Activated naive CD4-positive, alpha-beta T cell (primary cell): ENCODE measurements at places on chromosomes 2 and 18.

DNA sequence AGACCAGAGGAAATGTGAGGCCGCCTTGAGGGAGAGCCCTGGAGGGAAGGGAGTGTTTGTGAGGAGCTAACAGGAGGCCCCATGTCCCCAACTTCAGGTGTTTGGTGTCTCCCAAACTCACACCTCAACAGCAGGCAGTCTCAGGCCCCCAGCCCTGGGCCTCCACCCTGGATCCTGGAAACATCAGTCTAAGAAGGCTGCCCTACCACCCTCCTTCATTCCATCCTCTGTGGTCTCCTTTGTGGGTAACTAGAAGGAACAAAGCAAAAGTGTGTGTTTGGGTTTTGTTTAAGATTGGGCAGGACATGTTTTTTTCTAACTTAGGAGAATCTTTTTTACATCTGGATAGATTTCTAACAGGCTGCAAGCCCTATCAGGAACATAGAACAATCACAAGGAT is 404.3 kb downstream of the BCL11A start:
- no peak for DNase-seq

DNA sequence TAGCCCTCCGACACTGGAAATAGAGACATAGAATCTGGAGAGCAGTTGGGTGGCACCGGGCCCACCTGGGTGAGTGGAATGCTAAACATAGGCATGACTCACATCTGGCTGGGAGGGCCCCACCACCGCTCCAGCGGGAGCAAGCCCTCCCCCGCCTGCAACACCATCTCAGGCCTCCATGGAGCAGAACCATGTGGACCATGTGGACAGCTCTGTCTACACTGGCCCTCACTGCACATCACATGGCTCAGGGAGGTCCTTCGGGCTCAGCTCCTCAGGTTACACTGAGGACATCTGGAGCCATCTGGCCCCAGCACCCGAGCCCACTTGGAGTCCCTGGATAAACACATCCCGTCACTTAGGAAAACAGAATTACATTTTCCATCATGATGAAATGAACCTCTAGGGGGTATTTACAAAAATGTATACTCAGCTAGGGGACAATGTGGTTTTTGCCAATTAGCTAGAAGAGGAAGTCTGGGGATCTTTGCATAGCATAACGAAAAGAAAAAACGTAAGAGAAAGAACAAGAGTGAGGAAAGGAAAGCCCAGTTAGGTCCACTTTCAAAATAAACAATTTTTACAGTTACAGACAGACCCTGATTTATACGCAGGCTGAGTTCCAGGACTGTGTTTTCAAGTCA is 30.7 kb upstream of the MLPH start:
- no peak for DNase-seq

DNA sequence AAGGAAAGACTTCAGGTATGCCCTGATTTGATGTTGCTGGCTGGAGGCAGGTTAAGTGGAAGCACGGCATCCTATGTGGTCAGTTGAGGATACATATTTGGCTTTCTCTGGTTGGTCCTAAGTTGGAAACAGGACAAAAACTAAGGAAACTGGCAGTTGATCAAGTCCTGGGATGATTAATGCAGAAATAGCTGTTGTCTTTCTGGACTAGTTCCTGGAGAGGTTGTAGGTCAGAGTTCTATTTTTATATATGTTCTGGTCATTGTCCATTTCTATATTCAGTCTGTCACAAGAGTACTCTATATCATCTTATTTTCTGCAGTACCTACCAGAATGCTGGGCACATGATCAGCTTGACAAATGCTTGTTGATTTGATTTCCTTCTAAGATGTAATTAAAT is 4.0 kb upstream of the SLC35F5 start:
- DNase-seq = no peak

GRCh38 chr18:52897611-52898484 is 557.9 kb downstream of the DCC start:
- DNase-seq = no peak

DNA sequence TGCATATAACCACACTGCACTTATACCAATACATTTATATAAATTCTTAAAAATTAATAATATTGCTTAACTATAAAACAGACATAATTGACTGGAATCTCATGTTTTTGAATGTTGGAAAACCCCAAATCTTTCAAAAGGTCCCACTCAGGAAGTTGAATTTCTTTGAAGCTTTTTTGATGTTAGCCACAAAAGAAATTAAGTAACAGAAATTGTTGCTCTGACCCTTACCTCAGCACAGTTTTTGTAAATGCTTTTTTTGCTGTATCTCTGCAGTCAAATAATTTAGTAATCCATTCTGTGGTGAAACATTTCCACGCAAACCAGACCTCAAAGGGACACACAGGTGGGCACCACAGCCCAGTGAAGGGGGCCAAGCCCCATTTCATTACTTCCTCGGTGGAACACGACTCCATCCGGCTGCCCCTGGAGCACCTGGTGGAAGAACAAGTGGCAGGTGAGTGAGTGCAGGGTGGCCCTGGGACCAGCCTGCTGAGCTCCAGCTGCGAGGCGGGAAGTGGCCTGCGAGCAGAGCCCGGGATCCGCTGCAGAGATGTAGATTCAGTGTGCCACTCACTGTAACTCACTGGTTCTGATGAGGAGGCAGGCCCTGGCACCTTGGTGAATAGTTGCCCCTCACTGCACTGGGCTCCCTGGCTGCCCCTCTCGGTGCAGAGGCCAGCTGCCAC is 8.4 kb downstream of the SCLY start:
- DNase-seq = no peak

- DNase-seq = no peak
These were observed 27.9 kb upstream of the TTR start for GRCh38 chr18:31563778-31564177.

GRCh38 chr2:24635181-24635580 is 144.1 kb downstream of the NCOA1 start:
- DNase-seq = no peak

DNA sequence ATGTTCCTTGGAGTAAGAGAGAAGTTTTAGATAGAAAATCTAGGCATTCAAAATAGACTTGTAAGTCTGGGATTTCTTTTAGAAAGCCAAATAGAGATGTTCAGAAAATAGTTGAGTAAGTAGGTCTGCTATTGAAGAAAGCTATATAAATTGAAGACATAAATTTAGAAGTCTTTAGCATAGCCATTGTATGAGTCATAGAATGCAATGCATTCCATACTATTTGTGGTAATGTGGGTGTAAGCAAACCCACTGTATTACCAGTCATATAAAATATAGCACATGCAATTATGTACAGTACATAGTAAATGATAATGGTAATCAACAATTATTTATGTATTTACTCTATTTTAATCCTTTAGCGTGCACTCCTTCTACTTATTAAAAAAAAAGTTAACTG is 14.1 kb downstream of the MC4R start:
- DNase-seq = no peak

DNA sequence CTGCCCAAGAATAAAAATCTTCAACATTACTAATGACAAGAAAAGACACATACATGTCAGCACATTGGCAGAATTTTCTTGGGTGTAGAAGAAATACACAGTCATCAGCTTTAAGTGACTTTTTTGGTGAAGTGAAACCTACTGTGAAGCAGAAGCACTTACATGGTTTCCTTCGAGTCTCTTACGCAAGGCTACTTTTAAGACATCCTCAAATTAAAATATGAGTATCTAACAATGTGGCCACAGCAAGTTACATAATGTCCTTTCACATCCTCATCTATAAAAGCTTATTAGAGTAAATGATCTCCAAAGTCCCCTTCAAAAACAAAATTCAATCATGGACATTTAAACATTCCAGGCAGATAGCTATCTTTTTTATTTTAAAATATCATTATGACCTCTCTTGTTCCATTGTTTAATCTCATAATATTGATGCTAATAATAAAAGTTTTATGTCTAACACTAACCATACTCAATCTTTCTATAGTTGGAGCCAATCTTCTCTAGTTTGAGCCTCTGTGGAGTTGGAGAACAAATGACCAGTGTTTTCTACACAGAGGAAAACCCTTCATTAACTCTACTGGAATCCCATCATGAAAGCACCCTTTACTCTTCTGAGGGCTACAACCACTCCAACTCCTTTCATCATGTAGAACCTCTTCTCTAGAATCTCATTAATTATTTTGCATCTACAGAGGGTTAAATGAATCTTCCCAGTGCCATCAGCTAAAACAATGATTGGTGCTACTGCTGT is 182.2 kb upstream of the ZFP36L2 start:
- no peak for DNase-seq

GRCh38 chr2:176391148-176391419 is 121.8 kb downstream of the MTX2 start:
- no peak for DNase-seq

- DNase-seq = no peak
These were observed 646.9 kb upstream of the ACVR2A start for GRCh38 chr2:147197754-147198483.

DNA sequence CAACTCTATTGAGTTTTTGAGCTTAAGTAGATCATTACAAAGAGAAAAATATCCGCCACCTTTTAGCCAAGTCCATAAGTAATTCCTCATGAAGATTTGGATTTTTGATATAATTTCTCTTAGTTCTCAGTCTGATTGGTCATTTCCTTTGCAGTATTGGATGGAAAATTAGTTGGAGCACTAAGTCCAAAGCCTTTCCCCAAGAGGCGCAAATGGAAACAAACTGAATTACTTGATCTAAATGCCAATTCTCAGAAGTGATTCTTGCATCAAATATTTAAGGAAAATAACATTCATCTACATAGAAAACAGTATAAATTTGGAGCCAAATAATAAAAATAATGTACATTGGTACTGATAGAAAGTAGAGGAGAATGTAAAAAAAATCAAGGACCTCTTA is 115.6 kb downstream of the CACNB4 start:
- DNase-seq = no peak

GRCh38 chr18:8770657-8771056 is 65.3 kb downstream of the MTCL1 start:
- no peak for DNase-seq

DNA sequence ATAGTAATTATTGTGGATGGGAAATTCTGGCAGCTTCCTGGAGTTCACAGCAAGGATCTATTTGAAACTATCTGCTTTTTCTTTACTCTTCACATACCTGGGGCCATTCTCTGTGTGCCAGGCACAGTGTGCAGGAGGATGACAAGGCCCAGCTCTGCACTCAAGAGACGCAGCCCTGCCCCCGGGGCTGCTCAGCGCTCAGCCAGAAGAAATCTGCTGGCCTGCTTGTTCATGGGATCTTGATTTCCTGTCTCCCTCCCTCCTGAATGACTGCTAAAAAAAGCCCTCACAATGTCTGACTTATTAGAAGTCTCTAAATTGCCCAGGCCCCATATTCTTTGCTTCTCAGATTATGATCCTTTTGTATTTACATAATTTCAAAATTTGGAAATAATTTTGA is 210.9 kb downstream of the DCDC2C start:
- no peak for DNase-seq

- DNase-seq = no peak
These were observed 2129.4 kb upstream of the PIK3C3 start for GRCh38 chr18:39825485-39826150.
